Amniotic stem cell (primary cell): ENCODE measurements at places on chromosomes 12 and 14.

GRCh38 chr12:92108651-92109050 lies 37.0 kb downstream of the BTG1 start:
- no peak for DNase-seq

GRCh38 chr12:6082613-6083012 lies 41.9 kb downstream of the VWF start:
- DNase-seq = no peak

DNA sequence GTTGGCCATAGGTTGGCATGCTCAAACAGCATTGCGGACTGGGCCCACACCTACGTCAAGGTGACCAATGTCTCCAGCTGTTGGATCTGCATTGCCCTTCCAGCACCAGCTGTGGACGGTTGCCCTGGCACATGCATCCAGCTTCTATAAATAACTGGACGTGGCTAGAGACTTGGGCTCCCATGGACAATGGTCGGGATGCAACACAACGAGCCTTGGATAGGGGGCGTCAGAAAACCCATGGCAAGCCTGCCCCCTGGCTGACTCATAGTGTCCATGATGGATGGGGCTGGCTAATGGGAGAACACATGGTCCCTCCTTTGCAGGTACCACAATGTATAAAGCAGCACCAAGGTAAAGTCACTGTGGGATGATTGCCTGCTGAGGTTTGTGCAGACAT lies 331.6 kb upstream of the FAR2 start:
- DNase-seq = no peak

DNA sequence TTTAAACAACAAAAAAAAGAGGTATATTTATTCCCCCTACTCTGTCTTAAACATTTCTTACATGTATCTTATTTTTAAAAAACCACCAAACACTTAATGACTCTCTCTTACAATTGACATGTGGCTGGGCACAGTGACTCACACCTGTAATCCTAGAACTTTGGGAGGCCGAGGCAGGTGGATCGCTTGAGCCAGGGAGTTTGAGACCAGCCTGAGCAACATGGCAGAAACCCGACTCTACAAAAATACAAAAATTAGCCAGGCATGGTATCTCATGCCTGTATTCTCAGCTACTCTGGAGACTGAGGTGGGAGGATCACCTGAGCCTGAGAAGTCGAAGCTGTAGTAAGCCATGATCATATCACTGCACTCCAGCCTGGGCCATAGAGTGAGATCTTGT lies 16.0 kb downstream of the SLC41A2 start:
- no peak for DNase-seq

DNA sequence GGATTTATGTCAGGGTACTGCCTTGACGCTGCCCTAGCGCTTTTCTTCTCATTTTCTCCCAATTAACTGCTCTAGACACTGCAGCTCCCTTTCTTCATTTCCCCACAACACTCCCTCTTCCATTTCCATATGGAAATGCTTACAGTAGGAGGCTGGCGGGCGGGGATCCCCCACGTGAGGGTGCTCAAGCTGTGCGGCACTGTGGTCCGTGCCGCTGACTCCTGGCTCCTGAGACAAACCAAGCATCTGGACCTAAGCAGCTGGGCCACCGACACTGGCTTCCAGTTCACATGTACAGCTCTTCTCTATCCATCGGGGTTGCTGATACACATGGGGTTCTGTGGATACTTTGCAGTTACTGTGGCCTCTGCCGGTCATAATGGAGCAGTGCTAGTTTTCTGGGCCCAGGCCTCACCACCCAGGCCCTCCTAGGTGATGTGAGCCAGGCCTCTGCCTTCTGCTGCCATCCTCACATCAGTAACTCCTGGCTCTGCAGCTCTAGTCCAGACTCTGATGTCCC lies 20.2 kb downstream of the TCHP start:
- DNase-seq = no peak

- no peak for DNase-seq
Measured at GRCh38 chr14:27008187-27008586, 410.4 kb upstream of the NOVA1 start.

DNA sequence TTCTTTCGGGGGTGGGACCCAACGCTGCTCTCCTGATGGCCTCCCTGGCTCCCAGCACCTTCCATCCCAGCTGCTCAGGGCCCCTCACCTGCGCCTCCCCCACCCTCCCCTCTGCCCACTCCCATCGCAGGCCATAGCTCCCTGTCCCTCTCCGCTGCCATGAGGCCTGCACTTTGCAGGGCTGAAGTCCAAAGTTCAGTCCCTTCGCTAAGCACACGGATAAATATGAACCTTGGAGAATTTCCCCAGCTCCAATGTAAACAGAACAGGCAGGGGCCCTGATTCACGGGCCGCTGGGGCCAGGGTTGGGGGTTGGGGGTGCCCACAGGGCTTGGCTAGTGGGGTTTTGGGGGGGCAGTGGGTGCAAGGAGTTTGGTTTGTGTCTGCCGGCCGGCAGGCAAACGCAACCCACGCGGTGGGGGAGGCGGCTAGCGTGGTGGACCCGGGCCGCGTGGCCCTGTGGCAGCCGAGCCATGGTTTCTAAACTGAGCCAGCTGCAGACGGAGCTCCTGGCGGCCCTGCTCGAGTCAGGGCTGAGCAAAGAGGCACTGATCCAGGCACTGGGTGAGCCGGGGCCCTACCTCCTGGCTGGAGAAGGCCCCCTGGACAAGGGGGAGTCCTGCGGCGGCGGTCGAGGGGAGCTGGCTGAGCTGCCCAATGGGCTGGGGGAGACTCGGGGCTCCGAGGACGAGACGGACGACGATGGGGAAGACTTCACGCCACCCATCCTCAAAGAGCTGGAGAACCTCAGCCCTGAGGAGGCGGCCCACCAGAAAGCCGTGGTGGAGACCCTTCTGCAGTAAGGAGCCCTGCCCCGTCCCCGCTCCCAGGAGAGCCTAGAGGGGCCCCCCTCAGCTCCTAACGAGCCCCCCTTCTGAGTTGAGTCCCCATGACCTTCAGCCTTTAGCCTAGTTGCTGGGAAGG lies at the start of gene HNF1A:
Gene HNF1A (plus strand): TSS at position 248 of the 924 bp plus-strand sequence. CDS start 226 bp downstream, at position 474.
- no peak for DNase-seq

- no peak for DNase-seq
Measured at GRCh38 chr12:64610079-64610659, at the start of gene RASSF3. TSS of gene RASSF3 (plus strand) at chr12:64610495. CDS start at chr12:64610633, 138 bp downstream.

GRCh38 chr14:86912709-86913108 lies 1080.3 kb downstream of the GALC start:
- no peak for DNase-seq

- no peak for DNase-seq
Measured at GRCh38 chr12:96989916-96990315, 82.9 kb downstream of the NEDD1 start.
